ENCODE measurements at places on chromosomes 7 and 10.
A peak's percentile ranks its signal among the peaks of the same experiment; 100 is the strongest.

GRCh38 chr7:27899601-27900000 is 159.6 kb downstream of the TAX1BP1 start:
- peak; percentile 14 for DNase-seq

- no peak for DNase-seq
Measured at GRCh38 chr10:114478281-114478680, 74.0 kb upstream of the AFAP1L2 start.

GRCh38 chr7:143331179-143331801 is 15.4 kb downstream of the CLCN1 start:
- no peak for DNase-seq

GRCh38 chr7:131341690-131342089 is 14.0 kb downstream of the MKLN1 start:
- no peak for DNase-seq

DNA sequence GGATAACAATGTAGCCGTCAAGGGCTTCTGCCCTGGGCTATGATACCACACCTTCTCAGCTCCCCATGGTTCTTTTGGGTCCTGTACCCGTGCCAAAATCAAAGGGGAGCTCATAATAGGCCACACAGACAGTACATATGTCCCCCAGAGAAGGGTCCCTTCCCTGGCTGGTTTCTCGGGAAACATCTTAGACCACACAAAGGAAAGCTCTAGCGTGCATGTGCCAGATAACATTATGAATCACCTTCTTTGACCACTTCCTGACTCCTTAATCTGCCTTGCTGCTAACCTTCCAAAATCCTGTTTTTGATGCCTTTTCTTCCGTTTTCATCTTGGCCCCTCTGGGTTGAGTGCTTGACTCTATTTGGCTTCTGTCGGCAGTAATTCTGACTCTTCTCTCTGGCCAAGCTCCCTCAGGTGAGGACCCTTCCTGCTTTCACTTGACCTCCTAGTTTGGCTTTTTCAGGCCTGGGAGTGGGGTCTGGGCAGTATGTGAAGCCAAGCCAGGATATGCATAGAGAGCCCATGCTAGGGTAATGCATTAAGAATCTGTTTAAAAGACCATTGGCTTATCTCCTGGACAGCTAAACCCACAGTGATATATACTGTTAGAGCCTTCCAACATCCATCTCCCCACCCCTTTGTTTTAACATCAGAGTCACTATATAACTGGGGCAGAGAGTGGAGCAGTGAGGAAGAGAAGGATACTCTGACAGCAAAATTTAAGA is 84.8 kb downstream of the ANLN start:
- DNase-seq, result no peak

DNA sequence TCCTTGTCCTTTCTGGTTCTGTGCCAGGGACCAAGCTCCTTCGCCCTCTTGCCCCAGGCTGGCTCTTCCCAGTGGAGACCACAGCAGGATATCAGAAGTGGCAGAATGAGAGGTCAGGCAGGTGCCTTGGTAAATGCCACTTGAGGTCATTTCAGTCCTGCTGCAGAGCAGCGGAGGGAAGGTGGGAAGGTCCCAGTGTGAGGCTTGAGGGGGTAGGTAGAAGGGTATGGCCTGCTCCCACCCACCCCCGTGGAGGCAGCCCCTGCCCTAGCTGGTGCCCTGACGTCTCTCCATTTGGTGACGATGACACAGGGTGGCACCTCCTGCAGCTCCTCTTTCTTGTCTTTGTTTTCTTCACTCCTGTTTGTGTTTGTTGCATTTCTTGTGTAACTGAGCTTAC is 538.8 kb downstream of the TCERG1L start:
- no peak for DNase-seq

DNA sequence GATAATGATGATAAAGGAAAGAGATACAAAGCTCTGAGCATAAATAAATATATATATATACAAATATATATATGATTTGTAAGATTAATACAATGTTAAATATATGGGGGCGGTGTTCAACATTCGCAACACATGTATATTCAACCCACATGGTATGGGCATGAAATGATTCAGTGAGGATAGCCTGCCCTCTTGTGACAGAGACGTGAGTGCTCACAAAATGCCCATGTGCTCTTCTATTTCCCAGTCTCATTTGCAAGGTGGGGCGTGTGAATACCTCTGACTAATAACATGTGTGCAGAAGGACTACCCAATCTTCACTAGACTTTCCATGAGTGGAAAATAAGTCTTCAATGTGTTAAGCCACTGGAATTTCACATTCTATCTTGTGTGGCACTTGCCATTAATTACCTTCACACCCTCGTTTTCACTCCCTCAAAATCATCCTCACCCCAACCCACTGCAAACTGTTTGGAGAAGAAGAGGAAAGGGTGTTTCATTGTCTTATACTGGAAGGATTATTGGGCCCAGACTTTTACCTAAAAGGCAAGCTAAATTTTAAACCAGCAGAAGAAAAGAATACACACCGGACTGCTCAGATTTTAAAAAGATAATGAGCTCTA is 26.9 kb downstream of the ASAH2 start:
- peak; percentile 23 for DNase-seq

DNA sequence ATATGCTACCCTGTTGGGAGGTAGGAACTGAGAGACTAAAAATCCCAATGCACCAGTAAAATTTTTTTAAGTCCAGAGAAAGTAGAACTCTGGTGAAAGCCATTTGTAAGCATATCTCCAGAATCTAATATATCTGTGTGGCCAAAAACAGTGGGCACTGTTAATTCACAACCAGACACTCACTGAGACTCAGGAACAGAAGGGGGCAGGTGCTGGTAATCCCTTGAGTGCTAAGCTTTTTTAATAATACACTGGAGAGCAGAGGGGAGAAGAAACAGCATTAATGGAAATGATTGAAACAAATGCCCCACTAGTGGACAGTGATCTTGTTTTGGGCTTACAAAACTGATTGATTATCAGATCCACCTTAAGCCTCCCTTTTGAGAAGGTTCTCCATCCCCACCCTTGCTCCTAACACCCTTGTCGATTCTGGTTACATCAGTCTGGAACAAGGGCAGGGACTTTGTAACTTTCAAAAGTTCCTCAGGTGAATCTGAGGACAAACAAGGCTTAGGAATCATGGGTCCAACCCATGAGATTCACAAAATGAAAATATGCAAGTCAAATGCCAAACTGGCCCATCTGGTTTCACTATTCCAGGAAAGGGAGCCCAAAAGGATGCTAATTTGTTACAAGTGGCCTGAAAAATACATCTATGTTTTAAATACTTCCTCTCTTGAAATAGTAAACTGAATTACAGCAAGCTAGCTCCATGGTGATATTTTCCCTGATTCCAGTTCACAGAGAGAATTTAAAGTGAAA is 29.7 kb downstream of the PLXNA4 start:
- DNase-seq, result no peak

- DNase-seq, result peak; percentile 7
Measured at GRCh38 chr10:15254808-15255648, 86.5 kb upstream of the NMT2 start.

- DNase-seq, result no peak
Measured at GRCh38 chr7:113204415-113204814, 86.1 kb upstream of the SMIM30 start.

GRCh38 chr7:71961283-71961682 is 450.9 kb downstream of the CALN1 start:
- no peak for DNase-seq

DNA sequence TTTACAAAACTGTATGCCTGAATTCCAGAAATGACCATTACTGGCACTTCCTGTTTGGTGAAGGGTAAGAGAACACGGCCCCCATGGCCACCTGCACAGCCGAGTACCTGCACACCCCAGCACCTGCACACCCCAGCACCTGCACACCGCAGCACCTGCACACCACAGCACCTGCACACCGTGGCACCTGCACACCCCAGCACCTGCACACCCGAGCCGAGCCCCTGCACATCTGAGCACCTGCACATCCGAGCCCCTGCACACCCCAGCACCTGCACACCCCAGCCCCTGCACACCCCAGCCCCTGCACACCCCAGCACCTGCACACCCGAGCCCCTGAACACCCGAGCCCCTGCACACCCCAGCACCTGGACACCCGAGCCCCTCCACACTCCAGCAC is 243.5 kb downstream of the DNAJB6 start:
- DNase-seq, result no peak

DNA sequence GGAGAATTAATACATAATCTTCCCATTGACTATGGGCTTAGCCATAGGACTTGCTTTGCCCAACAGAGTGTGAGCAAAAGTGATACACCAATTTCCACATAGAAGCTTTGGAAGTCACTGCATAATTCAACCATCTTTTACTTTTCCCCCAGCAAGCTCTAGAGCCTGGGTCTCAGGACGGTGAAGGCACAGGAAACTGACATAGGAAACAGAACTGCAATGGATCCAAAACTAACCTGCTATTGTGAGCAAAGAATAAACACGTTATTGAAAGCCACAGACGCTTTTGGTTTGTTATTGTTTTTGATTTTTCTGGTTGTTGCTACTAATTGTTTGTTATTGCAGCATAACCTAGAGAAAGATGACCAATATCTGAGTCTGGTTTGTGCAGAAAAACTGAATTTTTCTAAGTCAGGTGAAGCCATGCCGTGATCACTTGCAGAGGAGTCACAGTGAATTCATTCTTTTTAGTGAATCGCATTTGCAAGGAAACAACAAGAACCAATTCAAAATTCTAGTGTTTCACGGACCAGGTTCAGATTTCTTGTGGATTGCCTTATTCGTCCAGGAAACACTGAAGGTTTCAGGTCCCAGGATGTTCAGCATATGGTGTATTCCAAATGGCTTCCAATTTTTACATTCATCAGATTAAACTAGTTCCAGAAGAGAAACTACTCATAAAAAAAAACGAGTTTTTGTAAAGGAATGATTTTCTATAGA is 52.8 kb downstream of the CUBN start:
- no peak for DNase-seq

- DNase-seq, result no peak
Measured at GRCh38 chr7:150586068-150586784, 19.0 kb downstream of the GIMAP4 start.

DNA sequence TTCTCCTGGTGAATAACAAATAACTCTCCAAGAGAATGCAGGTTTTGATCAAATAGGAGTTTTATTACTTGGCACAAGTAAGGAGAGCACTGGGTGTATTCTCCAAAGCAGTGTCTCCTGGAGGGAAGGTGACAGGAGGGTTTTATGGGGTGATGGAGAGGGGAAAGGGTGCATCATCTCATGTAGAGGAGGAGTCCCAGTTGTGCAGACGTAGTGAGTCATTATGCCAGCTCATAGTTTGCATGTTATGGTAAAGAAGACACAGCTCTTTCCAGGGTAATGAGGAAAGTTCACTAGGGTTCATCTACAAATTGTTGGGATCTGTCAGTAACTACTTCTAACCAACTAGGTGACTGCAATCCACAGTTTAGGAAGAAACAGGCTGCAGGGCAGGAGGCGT is 347.9 kb upstream of the MEOX2 start:
- DNase-seq, result no peak

- no peak for DNase-seq
Measured at GRCh38 chr10:128629111-128630096, 503.2 kb upstream of the MKI67 start.

- no peak for DNase-seq
Measured at GRCh38 chr7:20894806-20895205, 108.1 kb upstream of the SP8 start.

DNA sequence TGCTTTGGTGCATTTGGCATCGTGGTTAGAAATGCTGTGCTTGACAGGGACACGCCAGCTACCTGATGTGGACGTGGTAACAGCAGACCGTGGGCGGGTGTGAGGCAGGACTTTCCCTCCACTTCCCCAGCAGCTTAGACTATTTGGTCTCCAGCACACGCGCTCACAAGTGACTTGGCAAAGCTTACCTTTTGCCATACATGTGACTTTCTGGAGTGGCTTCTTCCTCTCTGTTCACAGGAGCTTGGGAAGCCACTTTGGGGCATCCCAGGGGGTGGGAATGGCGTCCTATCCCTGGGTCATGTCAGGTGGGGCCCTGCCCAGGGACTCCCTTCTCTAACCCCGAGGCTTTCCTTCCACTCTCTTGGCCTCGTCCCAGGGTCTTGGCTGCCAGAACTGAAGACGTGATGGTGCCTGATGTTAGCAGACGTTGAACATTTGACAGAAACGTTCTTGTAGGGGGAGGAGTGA is 228.7 kb upstream of the KLF6 start:
- peak; percentile 28 for DNase-seq

GRCh38 chr7:143395187-143396149 is 13.2 kb downstream of the EPHA1 start:
- no peak for DNase-seq

DNA sequence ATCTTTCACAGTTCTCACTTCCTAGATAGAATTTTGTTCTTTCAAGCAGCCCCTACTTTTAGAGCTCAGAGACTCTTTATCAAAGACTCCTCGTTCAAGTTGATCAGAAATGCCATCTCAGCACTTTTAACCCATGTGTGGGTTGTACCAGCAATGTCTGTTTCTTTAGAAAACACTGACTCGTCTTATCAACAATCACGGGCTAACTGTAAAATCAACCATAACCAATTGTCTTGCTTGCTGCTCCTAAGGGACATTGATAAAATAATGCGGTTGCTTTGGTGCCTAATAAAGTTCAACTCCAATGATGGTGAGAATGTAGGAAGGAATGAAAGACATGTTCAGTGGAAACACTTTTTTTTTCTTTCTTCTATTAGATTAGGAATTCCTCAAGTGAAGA is 12.9 kb upstream of the CDK6 start:
- no peak for DNase-seq

GRCh38 chr7:92336662-92337340 is 91.0 kb downstream of the ANKIB1 start:
- DNase-seq, result no peak

DNA sequence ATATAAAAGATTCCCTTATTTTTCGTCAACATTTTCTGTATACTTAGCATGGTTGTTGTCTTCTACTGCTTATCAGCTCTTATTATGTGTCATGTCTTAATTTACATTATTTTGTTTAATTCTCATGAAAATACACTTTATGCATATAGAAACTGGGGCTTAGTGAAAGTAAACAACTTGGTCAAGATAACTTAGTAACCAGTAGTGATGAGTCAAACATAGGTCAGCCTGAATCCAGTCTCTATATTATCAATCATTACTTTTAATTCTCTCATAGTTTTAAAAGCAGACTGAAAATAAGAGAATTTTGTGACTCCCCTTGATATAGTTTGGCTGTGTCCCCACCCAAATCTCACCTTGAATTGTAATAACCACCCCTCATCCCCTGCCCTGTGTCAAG is 119.6 kb upstream of the TPK1 start:
- no peak for DNase-seq

GRCh38 chr10:70595566-70596016 is 7.0 kb downstream of the PRF1 start:
- DNase-seq, result no peak

GRCh38 chr10:19117438-19117837 is 68.8 kb downstream of the MALRD1 start:
- DNase-seq, result no peak

- no peak for DNase-seq
Measured at GRCh38 chr7:28202222-28202621, 21.6 kb upstream of the JAZF1 start.

DNA sequence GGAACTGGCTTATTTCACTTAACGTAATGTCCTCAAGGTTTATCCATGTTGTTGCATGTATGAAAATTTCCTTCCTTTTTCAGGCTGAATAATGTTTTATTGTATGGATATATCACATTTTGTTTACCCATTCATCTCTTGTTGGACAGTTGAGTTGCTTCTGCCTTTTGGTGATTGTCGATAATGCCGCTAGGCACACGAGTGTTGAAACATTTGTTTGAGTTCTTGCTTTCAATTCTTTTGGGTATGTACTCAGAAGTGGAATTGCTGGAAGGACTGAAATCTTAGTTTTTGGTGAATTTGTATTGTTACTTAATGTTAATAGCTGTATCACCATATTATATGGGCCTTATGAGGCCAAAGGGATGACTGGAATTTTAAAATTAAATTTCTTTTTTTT is 23.6 kb downstream of the CCNY start:
- DNase-seq, result no peak

- DNase-seq, result no peak
Measured at GRCh38 chr7:80832006-80832405, 86.8 kb downstream of the SEMA3C start.

Data from CD4-positive, alpha-beta T cell treated with Interleukin-15 for 4 hours (primary cell).